Mammary microvascular endothelial cell (primary cell): ENCODE measurements at places on chromosomes 16 and 17. TPM values are rescaled to one million over a fixed set of nuclear protein-coding genes. Genes with fewer than 3 reads are reported as not detected.

The ZNF385C gene
- not detected in 2 replicates for total RNA-seq

The NPIPB13 gene
- total RNA-seq = 0.10 and 0.27 TPM in 2 replicates

The CCL11 gene
- total RNA-seq = not detected in 2 replicates

The NLRC3 gene
- total RNA-seq = 1.6 and 1.7 TPM in 2 replicates

The ZNF771 gene
- total RNA-seq = 5.3 and 6.7 TPM in 2 replicates

The MYH11 gene
- total RNA-seq = under 0.01 and 0.07 TPM in 2 replicates

The HS3ST2 gene
- not detected in 2 replicates for total RNA-seq

The ST6GALNAC1 gene
- not detected in 2 replicates for total RNA-seq

The JUP gene
- 169 and 195 TPM in 2 replicates for total RNA-seq

The GLTPD2 gene
- not detected in 2 replicates for total RNA-seq

The BRIP1 gene
- 7.3 and 7.6 TPM in 2 replicates for total RNA-seq

The CTF1 gene
- 0.33 TPM in 1 of 2 replicates, not detected in the other for total RNA-seq

The ULK2 gene
- total RNA-seq = 9.4 and 10.6 TPM in 2 replicates

The TMEM204 gene
- 53.5 and 61.6 TPM in 2 replicates for total RNA-seq

The RPRML gene
- total RNA-seq = not detected in 2 replicates

The TBC1D3K gene
- not detected in 2 replicates for total RNA-seq

The LGALS3BP gene
- total RNA-seq = 80.6 TPM in 2 replicates

The CBLN1 gene
- total RNA-seq = not detected in 2 replicates

The CHST4 gene
- not detected in 2 replicates for total RNA-seq

The CHTF18 gene
- 19.6 and 19.7 TPM in 2 replicates for total RNA-seq

The PERCC1 gene
- total RNA-seq = not detected in 2 replicates

The GAS2L2 gene
- total RNA-seq = not detected in 2 replicates

The FAAP100 gene
- 29.4 and 31.2 TPM in 2 replicates for total RNA-seq

The POLG2 gene
- total RNA-seq = 4.3 and 6.1 TPM in 2 replicates

The ALKBH5 gene
- 81.7 and 92.5 TPM in 2 replicates for total RNA-seq

The CDC42EP4 gene
- 64.9 and 74.6 TPM in 2 replicates for total RNA-seq

The MT1G gene
- total RNA-seq = 0.60 TPM in 1 of 2 replicates, not detected in the other

The PPP1R1B gene
- total RNA-seq = not detected in 2 replicates

The ADAMTS18 gene
- total RNA-seq = 22.3 and 29.9 TPM in 2 replicates

The RPGRIP1L gene
- 5.5 and 8.8 TPM in 2 replicates for total RNA-seq

The PHAF1 gene
- 12.1 and 13.1 TPM in 2 replicates for total RNA-seq

The STXBP4 gene
- 3.5 and 8.3 TPM in 2 replicates for total RNA-seq

The ST6GALNAC2 gene
- total RNA-seq = 1.7 and 2.2 TPM in 2 replicates

The MYH13 gene
- total RNA-seq = not detected in 2 replicates

The SCGB1C2 gene
- total RNA-seq = not detected in 2 replicates

The ZPBP2 gene
- total RNA-seq = not detected in 2 replicates

The SLC16A6 gene
- total RNA-seq = 0.20 and 0.74 TPM in 2 replicates

The CDYL2 gene
- 20.1 and 20.5 TPM in 2 replicates for total RNA-seq

The FMNL1 gene
- total RNA-seq = 0.98 and 1.5 TPM in 2 replicates

The HAS3 gene
- 0.15 and 1.1 TPM in 2 replicates for total RNA-seq

The DOC2B gene
- 7.9 and 11.8 TPM in 2 replicates for total RNA-seq

The KRT32 gene
- total RNA-seq = not detected in 2 replicates

The SSTR5 gene
- not detected in 2 replicates for total RNA-seq

The ZFP90 gene
- 10.2 and 24.9 TPM in 2 replicates for total RNA-seq

The KLHL10 gene
- not detected in 2 replicates for total RNA-seq

The TAT gene
- not detected in 2 replicates for total RNA-seq

The ACD gene
- 26.0 and 35.8 TPM in 2 replicates for total RNA-seq

The GAS7 gene
- 0.60 and 0.89 TPM in 2 replicates for total RNA-seq
